Posterior vena cava (tissue), 2 donors: ENCODE measurements at places on chromosomes 12 and 14.
A peak's percentile ranks its signal among the peaks of the same experiment; 100 is the strongest.

DNA sequence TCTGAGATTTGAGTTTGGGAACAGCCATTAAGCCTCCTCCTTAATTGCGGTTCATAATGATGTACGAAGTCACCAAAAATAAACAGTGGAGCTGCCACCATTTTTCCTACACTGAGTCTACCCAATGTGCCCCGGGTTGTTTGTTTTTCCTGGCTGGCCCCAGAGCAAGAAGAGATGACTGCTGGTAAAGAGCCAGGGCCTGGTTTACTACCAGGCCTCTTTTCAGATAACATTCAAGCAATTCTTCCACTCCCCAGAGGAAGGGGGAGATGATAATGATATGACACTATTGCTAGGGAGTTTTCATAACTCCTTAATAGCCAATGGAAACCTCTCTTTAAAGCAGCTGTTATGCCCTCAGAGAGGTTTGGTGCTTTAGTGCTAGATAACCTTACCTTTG lies 42.3 kb downstream of the BRAP start:
- DNase-seq, result no peak

GRCh38 chr14:59771577-59771976 lies 99.0 kb downstream of the RTN1 start:
- DNase-seq, result no peak

DNA sequence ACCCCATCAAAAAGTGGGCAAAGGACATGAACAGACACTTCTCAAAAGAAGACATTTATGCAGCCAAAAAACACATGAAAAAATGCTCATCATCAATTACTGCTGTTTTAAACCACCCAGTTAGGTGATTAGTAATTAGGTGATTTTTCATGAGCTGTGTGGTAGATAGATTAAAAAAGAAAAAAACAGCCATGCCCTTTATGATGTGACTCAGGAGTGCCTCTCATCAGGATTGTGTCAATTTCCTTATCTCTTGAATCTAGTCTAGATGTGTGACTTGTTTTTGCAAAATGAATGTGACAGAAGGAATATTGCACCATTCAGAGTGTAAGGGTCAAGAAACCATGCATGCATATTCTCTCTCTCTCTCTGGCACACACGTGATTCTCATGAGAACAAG lies 5.7 kb downstream of the OR10A7 start:
- no peak for DNase-seq

DNA sequence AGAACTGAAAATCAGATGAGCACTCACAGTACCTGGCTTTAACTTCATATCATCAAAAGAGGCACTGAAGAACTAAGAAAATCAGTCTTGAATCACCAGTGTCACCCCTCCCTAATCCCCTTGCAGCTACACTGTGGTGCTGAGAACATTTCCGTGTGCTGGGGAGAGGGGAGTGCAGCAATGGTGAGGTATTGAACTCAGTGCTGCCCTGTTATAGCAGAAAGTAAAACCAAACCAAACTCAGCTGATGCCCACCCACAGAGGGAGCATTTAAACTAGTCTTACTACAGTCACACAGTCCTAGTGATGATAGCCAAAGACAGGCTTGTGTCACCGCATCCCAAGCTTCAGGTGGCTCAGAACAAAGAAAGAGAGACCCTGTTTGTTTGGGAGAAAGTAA lies 122.1 kb downstream of the CPNE8 start:
- no peak for DNase-seq

GRCh38 chr12:19848421-19848820 lies 409.1 kb downstream of the AEBP2 start:
- DNase-seq, result no peak

DNA sequence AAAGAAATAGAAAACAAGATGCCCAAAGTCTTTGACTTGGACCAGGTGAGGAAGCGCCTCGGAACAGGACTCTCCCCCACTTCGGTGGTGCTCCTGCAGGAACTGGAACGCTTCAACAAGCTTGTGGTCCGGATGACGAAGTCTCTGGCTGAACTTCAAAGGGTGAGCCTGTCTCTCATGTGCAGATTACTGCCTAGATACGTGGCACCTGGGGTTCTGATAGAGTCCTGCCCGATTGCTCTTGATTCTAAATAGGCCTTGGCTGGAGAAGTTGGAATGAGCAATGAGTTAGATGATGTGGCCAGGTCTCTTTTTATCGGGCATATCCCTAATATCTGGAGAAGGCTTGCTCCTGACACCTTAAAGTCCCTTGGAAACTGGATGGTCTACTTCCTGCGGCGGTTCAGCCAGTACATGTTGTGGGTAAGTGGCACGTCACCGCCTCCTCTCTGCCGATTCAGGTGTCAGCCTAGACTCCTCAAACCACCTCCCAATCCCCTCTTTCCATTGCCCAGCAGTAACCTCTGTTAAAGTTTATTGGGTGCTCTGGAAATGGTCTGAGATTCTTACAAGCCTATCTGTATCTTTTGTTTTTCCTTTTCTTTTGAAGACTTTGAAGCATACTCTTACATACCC lies 40.8 kb downstream of the CCDC92 start:
- DNase-seq, result peak; percentile 54

GRCh38 chr14:54322701-54323337 lies 74.0 kb upstream of the CDKN3 start:
- no peak for DNase-seq

GRCh38 chr14:45381091-45381490 lies 128.1 kb upstream of the MIS18BP1 start:
- no peak for DNase-seq

- DNase-seq, result no peak
These were observed 51.6 kb upstream of the VRK1 start for GRCh38 chr14:96745500-96746051.

- DNase-seq, result no peak
These were observed 26.6 kb downstream of the DDX24 start for GRCh38 chr14:94054401-94054800.

DNA sequence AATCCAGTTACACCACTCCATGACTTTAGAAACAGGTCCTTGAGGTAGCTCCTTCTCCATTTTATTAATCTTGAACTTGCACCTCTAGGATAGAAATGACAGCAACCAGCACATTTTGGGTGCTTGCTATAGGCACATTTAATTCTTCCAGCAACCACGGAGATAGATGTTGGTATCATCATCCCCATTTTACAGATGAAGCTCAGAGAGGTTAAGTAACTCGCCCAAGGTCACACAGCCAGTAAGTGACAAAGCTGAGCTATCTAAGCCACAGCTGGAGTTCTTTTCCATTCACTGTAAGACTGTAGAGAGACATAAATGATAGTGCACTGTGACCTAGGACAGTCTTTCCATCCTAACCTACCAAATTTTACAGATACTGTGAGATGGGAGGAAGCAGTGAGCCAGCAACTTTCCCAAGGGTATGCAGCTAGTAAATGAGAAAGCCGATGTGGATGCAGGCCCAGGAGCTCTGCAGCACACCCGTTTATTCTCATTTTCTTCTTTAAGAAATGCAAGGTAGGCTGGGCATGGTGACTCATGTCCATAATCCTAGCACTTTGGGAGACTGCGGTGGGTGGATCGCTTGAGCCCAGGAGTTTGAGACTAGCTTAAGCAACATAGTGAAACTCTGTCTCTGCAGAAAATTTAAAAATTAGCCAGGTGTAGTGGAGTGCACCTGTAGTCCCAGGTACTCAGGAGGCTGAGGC lies 103.2 kb downstream of the TBX5 start:
- no peak for DNase-seq

- peak; percentile 90 for DNase-seq
These were observed 55.7 kb downstream of the LIN52 start for GRCh38 chr14:74140374-74140850.

DNA sequence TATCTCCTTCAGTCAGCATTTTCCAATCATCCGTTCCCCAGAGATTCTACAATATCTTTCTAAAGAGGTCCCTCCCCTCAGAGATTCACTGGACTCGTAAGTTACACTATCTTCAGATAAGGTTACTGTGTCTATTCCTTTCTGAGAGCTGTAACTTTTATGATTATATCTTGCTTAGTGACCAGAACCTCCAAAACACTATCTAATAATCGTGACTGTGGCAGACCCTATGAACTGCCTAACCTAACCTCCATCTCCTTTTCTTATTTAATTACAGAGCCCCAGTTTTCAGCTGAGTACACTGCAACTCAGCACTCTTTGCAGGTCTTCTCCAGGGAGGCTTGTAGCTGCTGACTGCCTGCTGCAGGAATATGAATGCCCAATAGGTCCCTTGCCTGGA lies 38.5 kb upstream of the CHGA start:
- no peak for DNase-seq

DNA sequence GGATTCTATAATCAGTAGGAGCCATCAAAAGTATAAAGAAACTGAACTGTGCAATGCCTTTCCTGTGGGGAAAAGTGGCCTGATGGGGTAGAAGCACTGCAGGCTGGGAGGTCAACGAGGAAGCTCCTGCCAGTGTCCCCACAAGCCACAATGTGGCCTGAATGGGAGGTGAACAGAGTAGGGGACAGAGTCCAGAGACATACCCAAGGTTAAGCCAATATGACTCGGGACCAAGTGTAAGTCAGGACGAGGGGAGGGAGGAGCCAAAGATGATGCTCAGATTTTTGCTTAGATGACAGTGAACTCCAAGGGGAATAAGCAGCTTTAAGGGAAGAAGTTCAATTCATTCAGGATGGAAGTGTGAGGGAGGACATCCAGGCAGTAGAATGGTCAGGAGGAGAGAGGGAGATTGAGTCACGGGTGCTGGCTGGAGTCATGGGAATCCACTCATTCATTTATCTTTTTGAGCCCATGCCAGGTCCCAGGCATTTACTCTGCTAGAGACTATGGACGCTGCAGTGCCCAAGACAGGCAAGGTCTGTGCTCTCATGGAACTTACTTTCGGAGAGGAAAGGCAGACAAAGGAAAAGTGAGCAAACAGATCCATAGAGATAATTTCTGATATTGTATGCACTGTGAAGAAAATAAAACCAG lies 29.1 kb downstream of the DPF3 start:
- DNase-seq, result no peak

DNA sequence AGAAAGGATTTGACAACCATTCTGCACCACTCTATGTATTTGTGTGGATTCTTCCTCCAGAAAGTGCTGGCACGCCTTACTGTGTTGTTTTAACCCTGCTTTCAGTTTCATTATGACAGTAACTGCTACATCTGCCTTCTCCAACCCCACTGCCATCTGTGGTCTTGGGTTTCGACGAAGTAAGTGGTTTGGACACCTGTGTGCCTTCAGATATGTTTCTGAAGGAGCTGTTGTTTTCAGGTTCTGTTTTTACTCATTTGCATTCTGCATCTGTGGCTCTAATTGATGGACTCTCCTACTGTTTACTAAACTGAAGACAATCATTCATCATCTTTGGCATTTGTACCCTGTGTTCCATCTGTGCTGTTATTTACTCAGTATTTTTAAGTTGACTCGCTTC lies 4.1 kb downstream of the TSHR start:
- no peak for DNase-seq

- DNase-seq, result no peak
These were observed 152.2 kb upstream of the CNOT2 start for GRCh38 chr12:70091021-70091521.

DNA sequence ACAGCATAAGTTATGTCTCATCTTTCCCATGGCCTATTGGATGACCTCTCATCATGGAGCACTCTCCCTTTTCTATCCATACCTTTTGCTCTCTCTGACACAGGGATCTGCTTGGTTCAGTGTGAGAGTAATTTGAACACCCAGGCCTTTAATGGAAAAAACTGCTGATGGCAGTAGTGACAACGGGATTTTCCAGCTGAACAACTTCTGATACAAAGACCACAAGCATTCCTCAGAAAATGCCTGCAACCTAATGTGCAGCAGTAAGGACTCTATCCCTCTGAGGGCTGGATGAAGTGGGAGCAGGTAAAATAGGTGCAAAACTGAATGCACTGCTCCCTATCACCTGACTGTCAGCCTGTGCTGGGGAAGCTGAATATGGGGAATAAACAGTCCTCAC lies 51.0 kb downstream of the KANSL2 start:
- no peak for DNase-seq

- DNase-seq, result peak; percentile 80
These were observed 2.5 kb downstream of the PPP1R3E start for GRCh38 chr14:23299986-23300686.

DNA sequence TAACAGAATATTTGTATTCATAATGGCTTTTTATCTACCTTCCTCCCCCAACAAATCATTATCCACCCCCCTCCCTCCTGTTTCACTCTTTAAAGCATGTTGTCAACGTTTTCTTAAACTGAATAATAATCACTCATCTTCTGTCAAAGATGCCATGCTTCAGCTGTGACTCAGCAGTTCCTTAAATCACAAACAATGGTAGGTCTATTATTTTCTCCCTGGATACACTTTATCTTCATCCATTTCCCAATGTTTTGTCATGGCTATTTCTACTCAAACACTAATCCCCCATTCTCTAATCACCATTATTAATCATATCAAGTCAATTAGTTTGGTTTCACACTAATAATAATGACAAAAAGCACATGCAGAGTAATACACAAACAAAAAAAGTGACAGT lies 6.5 kb downstream of the CLEC12B start:
- DNase-seq, result no peak

DNA sequence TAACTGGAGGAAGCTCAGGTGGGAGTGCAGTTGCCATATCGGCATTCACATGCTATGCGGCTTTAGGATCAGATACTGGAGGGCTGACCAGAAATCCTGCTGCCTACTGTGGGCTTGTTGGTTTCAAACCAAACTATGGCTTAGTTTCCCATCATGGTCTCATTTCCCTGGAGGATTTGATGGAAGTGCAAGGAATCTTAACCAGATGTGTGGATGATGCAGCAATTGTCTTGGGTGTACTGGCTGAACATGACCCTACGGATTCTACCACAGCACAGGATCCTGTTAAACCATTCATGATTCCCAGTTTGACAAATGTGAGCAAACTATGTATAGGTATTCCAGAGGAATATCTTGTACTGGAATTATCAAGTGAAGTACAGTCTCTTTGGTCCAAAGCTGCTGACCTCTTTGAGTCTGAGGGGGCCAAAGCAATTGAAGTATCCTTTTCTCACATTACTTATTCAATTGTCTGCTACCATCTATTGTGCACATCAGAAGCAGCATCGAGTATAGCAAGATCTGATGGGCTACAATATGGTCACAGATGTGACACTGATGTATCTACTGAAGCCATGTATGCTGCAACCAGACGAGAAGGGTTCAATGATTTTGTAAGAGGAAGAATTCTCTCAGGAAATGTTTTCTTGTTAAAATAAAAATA lies 42.9 kb downstream of the RALGAPA1 start:
- no peak for DNase-seq

- DNase-seq, result no peak
These were observed 6.6 kb upstream of the KRT18 start for GRCh38 chr12:52942066-52942900.

GRCh38 chr12:12685305-12685704 lies 10.7 kb downstream of the GPR19 start:
- DNase-seq, result no peak

DNA sequence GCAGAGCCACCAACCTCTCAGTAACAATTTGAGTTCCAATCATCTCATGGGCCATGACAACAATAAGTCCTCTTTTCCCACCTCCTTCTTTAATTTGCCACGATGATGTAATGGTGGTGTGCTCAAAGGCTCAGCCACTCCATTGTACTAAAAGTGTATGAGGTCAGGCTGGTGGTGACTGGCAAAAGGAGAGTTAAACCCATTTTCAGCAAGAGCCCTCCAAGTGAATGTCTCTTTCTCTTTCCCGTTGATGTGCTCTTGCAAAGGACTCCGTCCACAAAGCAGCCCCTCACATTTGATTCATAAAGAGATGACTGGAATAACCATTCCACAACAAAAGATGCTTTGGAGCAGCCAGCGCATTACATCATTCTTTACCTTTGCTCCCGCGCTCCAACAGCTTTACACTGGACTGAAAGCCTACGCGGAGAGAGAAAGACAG lies 41.6 kb downstream of the DUSP16 start:
- no peak for DNase-seq
